ENCODE measurements at places on chromosomes 6 and 20.

DNA sequence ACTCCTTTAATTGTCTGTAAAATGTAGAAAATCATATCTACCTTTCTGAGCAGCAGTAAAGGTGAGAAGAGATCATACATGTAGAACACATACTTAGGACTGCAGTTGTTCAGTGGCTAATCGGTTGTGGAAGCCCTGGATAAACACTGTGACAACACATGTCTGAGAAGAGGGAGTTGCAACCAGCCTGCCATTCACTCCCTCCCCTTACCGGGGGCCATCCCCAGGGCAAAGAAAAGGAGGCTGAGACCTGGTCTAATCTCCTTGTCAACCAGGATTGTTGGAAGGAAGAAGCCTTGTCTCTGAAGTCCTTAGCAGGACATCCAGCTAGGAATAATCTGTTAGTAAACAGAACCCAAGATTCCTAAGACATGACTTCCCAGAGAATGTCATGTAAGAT, 462.5 kb upstream of the AGPAT4 start:
- DNase-seq, result no peak

DNA sequence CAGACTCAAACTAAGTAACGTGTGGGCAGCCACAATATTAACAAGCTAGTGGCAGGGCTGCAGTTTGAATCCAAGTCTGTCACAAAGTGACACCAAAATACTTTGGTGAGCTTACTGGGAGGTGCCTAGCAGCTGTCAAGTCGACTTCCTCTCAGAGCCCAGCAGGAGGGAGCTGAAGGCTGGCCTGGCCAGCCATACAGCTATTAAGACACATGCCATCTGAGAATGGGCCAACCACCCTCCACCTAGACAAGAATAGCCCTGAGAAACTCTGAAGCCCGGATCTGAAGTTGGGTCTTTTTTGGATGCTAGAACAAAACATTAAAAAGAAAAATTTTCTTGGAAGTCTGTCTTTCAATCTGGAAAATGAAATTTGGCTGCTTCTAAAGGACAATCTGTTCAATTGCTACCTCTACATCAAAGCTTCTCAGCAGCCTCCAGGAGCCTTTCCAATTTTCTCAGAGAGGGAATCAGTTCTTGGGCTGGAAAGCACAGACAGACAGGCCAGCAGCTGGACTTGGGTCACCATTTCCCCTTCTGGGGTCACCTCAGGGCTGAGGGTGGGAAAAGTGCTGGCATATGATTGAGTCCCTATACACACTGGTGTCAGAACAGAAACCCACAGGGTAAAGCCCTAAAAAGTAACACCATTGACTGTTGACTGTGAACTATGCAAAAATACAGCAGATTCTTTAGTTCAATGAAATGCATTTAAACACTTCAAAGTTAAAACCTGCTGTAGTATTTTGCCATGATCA, 42.9 kb downstream of the UQCC1 start:
- no peak for DNase-seq

- DNase-seq, result no peak
These were observed 21.7 kb downstream of the UCKL1 start for GRCh38 chr20:63934271-63935068.

DNA sequence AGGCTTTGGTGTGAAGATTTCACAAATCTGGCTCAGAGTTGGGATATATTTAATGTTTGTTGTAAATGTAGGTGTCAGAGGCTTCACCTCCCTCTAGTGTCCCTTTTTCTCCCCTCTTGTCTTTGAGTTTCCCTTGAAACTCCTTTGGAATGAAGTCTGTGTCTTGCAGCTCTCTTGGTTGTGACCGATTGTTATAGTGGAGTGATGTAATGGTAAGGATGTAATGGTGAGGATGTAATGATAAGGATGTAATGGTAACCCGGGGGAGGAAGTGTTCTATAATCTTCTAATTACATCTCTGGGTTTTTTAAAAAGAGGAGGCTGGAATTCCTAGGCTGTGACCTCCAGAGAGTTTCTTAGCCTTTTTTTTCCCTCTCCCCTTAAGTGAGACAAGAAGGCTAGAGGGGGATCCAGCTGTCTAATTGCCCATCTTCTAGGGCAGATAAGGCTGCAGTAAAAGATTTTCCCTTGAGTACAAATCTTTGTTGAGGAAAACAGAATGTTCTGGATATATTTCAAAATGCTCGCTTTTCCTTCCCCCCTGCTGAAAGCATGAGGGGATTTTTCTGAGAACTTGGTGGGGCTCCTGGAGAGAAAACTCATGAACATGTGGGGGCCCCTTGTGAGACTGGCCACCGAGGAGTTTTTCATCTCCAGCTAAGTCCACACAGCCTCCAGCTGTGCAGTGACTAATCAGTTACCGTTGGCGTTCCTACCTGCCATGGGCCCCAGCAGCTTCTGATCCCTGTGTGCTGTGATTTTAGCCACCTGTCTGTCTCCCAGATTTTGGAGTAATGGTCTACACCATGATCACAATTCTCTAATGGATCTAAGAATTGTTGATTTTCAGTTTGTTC, 156.7 kb upstream of the PMEPA1 start:
- DNase-seq, result no peak

DNA sequence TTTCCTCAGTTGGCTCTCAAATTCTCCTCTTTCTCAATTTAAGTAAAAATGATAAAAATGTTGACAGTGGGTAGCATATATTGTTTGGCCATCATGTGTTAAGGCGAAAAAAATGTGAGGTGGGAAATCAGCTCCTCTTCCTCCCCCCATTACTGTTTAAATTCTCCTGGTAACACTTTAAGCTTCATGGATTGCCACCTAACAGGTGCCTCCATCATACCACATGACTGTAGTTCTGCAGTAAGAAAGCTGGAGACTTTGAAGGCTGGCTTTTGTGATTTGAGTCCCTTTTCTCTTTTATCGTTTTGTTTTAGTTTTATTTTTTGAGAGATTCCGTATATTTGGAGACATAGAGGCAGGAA, 1.2 kb downstream of the ZFAND3 start:
- no peak for DNase-seq

GRCh38 chr20:44494266-44494665, 18.6 kb downstream of the TTPAL start:
- peak; percentile 33 for DNase-seq

DNA sequence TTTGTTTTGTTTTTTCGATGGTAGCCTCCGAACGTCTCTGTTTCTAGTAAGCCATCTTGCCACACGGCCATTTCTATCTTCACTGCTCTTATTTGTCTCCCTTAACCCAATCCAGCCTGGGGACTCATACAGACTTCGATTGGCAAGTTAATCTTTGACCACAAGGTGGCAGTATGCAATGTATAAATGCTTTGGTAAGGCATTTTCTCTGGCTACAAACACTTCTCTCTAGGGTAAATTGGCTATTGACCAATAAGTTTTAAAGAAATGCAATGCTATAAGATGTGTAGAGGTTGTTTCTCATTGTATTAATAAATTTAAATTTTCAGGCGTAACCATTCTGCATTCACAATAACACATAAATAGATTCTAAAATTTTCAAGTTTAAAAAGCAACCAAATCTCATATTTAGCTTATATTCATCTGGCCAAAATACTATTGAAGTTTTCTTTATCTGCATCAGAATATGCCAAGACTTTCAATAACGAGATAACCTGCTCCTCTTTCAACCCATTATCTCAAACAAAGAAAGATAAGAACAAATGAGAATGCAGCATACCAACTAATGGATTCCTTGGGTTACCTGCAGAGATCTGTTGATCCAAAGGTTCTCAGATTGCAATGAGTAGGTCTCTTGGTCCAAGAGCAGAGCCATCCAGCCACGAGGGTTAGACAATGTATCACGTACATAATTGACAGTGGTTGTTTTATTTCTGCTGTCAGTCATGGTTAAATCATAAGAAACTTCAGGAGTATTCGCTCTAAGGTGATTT, 231.9 kb downstream of the PKHD1 start:
- DNase-seq, result peak; percentile 32

GRCh38 chr6:87105823-87106222, 10.9 kb upstream of the CGA start:
- peak; percentile 29 for DNase-seq

DNA sequence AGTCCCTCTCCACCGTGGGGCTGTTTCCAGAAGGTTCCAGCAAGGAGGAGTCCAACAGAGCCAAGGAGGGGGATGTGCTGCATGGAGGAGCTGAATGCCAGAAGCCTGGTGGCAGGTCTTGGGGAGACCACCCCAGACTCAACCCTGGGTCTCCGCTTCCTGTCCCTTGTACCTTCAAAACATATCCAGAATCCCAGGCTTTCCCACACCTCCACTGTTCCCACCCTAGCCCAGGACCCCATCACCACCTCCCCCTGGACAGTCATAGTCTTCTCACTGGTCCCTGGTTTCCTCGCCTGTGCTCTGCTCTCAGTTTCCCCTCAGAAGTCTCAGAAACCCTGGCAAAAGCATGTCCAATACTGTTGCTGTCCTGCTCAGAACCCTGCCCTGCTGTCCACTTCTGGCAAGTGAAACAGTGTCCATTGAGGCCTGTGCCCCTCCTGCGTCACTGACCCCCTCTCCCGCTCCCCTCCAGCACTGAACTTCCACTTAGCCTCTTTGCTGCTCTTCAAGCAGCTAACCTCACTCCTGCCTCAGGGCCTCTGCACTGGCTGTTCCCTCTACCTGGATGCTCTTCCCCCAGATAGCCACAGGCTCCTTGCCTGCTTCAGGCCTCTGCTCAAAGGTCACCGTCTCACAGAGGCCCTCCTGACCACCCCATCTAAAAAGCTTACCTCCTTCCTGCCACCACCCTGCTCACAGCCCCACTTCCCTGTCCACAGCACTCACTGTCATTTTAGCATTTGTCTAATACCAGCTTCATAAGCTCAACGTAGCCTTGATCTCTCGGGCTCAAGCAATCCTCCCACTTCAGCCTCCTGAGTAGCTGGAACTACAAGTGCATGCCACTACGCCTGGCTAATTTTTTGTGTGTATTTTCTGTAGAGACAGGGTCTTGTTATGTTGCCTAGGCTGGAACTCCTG, 169.2 kb downstream of the GRM4 start:
- no peak for DNase-seq

DNA sequence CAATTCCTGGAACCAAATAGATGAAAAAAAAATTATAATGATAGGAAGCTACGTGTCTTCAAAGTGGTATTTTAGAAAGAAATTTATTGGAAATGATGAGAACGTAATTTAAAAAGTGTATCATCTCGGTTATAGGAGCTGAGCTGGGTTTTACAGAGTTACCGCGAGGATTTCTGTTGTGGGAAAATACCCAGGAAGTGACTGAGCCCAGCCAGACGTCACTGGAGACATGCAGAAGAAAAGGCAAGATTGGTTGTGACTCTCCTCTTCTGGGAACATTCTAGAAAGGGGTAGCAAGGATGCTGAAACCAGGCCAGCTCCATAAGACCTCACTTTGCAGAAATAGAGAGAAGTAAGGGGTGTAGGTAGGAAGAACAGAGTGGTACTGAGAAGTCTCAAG, 95.9 kb upstream of the ADGRF1 start:
- peak; percentile 48 for DNase-seq

GRCh38 chr20:3315136-3315535, 76.1 kb upstream of the SLC4A11 start:
- DNase-seq, result peak; percentile 29

- peak; percentile 84 for DNase-seq
These were observed 41.6 kb downstream of the C6orf15 start for GRCh38 chr6:31070711-31071197.

GRCh38 chr20:23399568-23400241, 21.6 kb downstream of the NAPB start:
- peak; percentile 89 for DNase-seq

GRCh38 chr20:891058-891705, 25.0 kb downstream of the ANGPT4 start:
- no peak for DNase-seq

DNA sequence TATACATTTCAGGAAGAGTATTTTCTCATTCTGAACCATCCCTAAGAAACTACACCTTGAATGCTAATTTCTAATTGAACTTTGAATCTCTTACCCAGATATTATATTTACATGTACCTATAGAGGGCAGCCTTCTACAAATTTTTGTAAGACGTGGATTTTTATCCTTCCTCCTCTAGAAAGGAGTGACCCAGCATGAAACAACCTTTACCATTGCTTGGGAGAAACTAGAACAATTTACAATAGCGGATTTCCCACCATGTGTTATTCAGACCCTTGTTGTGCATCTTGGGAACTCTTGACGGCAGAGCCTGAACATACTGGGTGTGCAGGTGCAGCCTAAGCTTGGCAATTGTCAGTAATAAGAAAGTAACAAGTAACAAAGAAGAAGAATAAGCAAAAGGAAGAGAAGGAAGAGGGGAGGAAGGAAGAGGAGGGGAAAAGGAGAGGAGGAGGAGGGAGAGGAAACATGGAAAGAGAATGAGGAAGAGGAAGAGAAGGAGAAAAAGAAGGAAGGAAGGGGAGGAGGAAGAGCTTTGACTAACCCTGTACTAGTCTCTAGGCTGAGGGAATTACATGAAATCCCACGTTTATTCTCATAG, 10.8 kb upstream of the TAAR1 start:
- DNase-seq, result peak; percentile 67

- DNase-seq, result no peak
These were observed 121.1 kb downstream of the CDKAL1 start for GRCh38 chr6:20655317-20655716.

- no peak for DNase-seq
These were observed 111.9 kb downstream of the SLC23A2 start for GRCh38 chr20:4889446-4889845.

DNA sequence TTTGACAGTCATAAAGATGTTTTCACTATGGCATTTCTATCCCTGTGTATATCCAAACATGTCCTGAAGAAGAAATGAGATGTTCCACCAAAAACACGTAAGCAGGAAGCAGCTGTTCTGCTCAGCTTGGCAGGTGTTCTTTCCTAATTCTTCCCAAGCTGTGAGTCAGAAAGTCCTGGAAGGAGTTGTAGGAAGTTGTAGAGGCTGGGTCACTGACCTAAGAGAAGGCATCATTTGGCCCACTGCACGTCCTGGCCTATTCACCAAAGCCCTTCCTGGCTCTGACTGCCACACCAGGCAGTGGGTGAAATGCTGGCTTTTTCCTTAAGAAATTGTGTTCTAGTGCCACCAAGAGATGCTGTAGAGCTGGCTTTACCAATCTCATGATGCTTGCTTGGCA, 40.3 kb downstream of the STX11 start:
- DNase-seq, result peak; percentile 57

DNA sequence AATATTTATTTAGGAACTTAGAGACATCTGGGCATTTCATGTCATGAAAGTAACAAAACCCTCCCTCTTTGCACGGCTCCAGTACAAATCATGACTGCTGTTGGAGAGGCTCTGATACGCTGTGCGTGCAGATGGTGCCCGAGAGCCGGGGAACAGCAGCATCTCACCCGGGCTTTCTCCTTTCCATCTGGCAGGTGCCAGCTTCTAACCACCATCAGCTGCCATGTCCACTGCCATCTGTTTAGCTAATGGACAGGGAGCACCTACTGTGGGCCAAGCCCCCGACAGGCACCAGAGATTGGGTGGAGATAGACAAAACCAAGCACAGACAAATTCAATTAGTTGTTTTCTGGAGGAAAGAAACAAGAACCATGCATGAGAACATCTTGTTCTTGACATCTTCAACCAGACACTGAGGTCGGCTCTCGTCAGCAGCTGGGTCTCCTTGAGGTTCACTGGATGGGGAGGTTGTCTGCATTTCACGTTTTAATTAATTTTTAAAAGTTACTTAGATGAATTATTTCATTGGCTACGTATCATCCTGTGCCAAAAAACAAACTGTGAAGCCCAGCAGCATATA, 323.7 kb downstream of the THBS2 start:
- DNase-seq, result no peak

GRCh38 chr6:159577564-159577963, 115.5 kb downstream of the SOD2 start:
- no peak for DNase-seq

Data from amniotic epithelial cell (primary cell).